ENCODE measurements at places on chromosomes 2 and 18.
A peak's percentile ranks its signal among the peaks of the same experiment; 100 is the strongest.

DNA sequence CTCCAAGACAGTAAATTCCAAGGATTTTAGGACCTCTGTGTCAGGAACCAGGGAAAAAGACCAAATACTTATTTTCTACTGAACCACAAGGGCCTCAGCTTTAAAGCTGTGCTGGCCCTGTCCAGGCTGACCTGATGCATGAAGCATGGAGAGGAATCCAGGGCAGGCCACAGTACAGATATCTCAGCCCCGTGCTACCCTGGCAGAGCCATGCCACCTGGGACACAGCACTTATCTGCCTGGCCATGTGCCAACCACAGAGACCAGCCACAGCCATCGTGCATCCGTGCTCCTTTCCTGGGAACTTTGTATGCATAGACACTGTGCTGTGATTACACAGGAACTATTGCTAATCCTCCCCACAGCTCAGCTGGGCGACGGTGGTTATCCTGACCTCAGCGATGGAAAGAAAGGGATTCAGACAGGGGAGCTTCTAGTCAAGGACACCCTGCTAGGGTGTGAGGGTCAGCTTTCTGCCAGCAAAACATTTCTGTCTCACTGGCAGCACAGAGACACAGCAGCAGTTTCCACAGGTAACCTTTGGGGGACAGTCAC, 687.4 kb upstream of the ID2 start:
- DNase-seq, result no peak

GRCh38 chr18:62460851-62461300, 61.9 kb upstream of the ZCCHC2 start:
- DNase-seq, result no peak

DNA sequence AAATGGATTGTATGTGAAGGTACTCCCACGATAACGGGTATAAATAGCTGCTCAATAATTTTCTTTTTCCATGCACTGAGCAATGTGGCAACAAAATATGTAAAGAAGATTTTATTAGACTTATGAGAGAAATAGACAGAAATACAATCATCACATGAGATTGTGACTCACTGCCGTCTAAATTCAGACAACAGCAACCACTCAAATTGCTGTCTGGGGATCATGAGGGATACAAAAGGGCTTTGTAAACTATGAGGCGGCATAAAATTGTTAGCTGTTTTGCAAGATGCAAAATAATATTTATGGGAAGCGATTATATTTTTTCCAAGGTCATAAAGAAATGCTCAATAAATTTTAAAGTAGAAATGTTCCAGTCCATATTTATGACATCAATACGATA, 259.1 kb upstream of the AGAP1 start:
- no peak for DNase-seq

- peak; percentile 51 for DNase-seq
Observed at GRCh38 chr2:10329880-10330699, 27.4 kb downstream of the HPCAL1 start.

DNA sequence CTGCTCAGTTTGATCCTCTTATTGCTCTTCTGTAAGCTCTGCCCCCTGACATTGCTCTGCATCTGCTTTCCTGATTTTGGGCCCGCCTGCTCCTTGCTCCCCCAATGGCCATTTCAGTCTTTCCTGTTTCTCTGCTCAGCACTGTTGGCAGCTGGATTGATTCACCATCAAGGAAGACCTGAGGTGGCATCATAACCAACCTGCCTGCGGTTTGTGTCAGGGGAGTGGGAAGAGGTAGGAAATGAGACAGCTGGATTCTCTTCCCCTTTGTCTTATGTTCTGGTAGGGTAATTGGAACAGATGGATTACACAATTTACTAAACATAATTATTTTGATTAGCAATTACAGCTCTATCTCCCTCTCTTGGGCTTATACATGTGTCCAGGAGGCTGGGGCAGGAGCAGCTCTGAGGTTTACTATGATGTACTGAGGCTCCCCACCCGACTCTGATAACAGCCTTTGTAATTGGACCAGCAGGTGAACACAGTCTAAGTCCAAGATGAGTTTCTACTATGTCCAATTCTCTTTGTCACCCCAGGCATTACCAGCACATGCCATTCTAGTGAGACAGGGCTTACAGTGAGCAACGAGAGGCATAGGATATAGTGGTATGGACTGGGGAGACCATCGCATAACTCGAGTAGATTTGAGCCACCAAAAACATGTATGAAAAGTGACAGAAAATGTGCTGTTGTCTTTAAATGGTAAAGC, 151.8 kb upstream of the MMADHC start:
- DNase-seq, result no peak

- DNase-seq, result no peak
Observed at GRCh38 chr2:218717262-218717661, 6.6 kb downstream of the TTLL4 start.

GRCh38 chr2:8565399-8566154, 116.3 kb upstream of the ID2 start:
- no peak for DNase-seq

- no peak for DNase-seq
Observed at GRCh38 chr2:51032751-51033330, 909 bp upstream of the NRXN1 start.

GRCh38 chr18:68417166-68417799, 297.6 kb downstream of the TMX3 start:
- DNase-seq, result no peak

GRCh38 chr2:128425731-128426620, 107.3 kb upstream of the HS6ST1 start:
- DNase-seq, result no peak

- DNase-seq, result no peak
Observed at GRCh38 chr18:66749030-66749429, 145.1 kb upstream of the CDH19 start.

DNA sequence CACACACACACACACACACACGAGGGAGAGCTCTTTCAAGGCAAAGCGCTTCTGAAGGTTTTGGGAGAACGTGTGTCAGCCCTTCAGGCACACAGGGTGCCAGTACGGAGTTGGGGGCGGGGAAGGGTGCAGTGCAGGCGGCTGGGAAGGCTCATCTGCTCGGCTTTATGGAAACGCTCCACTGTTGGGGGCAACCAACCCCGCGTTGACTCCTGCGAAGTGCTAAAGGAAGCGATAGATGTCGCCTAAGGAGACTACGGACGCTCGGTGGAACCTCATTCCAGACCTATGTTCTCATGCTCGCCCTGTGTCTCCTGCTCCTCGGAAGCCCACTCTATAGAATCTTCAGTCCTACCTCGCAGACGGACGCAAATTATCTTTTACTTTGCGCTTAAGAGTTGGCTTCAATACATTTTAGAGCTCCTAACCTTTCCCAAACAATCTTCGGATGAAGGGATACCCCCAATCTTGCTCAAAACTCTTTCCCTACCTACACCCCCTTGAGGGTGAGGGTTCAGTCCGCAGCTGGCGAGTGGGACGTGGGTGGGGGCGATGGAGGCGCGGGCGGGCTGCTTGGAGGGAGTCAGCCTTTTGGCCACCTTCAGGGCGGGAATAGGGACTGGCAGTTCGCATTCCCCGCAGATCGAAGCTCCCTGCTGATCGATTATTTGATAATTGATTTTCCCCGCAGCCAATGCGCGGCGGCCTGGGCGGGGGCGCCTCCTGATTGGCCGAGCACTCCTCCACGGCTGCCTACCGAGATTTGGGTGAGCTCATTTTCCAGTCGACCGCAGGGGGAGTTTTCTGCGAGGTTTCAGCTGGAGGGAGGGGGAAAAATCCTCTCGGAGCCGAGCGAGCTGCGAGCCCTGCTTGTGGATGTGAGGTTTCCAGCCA, 1.9 kb upstream of the MEIS1 start:
- peak; percentile 34 for DNase-seq

DNA sequence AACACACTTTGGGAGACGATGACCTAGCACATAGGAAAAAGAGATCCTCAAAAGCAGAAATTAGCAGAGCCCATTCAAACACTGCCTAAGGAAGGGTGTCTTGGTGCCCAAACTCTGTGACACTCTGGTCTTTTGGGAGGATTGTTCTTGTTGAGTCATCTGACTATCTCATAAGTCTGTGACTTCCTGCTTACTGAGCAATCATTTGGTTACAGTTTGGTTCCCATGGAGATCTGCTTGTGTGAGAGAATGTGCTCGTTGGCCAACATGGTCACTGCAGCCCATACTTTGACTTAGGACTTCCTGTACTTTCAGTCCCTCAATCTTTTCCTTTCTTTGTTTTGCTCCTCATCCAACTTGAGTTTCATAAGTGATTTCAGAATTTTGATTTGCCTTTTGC, 602.9 kb downstream of the NYAP2 start:
- no peak for DNase-seq

DNA sequence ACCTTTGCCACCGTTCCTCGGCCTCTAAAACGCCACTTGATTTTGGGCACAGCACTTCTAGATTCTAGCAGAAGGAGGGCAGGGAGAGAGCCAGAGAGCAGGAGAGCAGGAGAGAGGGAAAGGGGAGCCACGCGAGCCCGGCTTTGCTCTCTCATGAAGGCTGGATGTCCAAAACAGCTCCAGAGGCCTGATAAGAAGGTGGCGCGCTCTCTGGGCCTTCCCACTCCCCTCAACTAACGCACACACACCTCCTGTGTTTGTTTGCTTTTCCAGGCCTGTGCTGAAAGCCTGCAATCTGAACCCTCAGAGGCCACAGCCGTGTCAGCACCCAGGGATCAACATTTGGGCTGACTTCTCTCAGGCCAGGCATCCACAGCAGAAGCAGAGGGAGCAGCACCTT, 184.8 kb upstream of the SOX11 start:
- no peak for DNase-seq

- DNase-seq, result no peak
Observed at GRCh38 chr2:45821558-45822271, 170.2 kb downstream of the PRKCE start.

DNA sequence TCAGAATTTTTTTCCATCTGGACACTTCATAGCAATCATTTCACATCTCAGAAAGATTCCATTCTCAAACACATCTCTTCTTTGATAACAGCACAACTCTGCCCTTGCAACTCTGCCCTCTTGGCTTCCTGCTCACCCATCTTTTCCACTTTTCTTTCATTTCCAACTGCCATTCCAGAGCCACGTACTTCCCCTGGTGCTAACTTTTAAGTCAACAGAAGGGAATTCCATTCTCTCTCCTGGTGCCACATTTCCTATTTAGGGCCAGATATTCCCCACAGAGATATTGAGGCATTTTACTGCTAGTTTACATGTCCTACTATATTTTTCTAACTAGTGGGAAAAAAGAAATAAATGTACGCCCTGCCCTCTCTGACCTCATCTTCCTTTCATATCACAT, 590.2 kb downstream of the ARHGAP15 start:
- no peak for DNase-seq

- DNase-seq, result no peak
Observed at GRCh38 chr18:46809145-46809544, 52.3 kb upstream of the ST8SIA5 start.

DNA sequence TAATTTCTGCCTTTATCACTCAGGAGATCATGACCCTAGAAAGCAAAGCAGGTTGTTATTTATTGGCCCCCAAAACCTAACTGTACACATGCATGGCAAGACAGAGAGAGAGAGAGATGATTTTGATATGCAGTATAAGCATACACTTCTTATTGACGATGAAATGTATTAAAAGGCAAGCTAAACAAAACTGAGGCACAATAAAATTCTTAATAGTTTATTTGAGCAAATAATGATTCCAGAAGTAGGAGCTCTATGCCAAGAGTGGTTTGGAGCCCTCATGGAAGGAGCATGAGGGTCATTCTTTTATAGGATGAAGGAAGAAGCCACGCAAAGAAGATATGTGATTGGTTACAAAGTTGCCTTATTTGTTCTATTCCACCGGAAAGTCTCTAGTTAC, 616.0 kb downstream of the FBXO15 start:
- DNase-seq, result no peak

- DNase-seq, result no peak
Observed at GRCh38 chr2:127157114-127157513, 50.2 kb upstream of the BIN1 start.

GRCh38 chr2:228916416-228917090, 354.5 kb downstream of the PID1 start:
- DNase-seq, result no peak

DNA sequence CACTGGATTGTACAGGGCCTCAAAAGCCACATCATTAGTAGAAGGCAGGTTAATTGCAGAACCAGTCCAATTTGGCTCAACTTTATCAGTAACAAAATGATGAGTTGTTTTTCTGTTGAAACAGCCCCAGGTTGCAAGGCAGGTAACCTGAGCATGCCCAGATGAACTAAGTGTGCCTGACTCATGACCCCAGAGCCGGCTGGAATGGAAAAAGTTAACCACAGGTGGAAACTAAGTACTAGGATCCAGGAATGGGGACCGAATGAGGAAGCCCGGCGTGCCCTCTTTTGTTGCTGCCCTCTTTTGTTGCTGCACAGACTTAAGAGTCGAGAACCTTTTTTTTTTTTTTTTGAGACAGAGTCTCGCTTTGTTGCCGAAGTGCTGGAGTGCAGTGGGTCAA, 79.5 kb upstream of the YWHAQ start:
- DNase-seq, result no peak

- no peak for DNase-seq
Observed at GRCh38 chr2:149877913-149878312, 290.3 kb upstream of the MMADHC start.

GRCh38 chr2:133265432-133265949, 302.8 kb downstream of the NCKAP5 start:
- no peak for DNase-seq

- no peak for DNase-seq
Observed at GRCh38 chr18:50034029-50034428, 160.9 kb downstream of the MYO5B start.

DNA sequence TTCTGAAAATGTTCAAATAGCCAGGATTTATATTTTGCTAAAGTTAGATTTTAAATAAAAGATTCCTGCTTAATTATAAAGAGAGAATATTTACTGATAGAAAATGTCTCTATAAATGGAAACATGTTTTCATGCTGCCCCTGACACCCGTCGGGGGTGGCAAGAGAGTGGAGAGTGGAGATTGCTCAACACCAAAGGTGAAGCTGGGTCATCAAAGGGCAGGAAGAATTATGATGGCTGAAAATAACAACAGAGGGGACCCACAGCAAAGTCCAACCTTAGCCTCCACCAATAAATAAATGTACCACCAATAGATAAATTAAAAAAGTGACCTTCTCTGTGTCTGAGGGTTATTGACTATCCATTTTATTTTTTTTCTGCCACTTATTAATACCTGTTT, 326.8 kb upstream of the GYPC start:
- no peak for DNase-seq

DNA sequence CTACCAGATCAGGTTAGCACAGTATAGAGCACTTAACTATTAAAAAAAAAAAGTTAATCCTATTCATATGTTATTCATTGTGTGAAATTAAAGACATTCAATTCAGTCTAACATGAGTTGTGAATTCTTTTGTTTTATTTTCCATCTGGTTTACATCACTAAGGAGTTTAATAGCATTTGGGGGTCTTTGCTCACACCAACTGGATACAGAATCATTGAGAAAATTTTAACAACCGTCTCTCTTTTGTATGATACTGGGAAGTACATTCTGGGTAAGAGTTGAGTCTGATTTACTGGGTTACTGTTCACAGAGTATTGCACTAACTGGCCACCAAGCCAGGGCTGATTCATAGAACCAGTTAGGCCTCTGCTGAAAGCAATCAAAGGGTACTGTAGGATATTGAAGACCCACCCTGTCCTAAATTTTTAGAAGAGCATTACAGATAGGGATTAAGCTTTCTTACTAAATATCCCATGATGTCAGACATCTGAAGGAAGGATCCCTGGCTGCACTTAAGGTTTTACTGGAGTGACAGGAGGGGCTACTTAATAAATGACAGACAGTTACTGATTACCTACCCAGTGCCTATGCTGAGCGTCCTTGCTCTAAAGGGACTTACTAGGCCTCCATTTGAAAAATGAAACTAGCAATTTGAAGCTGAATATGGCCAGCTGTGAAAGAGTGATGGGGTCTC, 387.9 kb downstream of the SETBP1 start:
- no peak for DNase-seq
